NCI-H187 (cell line): ENCODE measurements at places on chromosomes 4 and X.

- DNase-seq, result no peak
Measured at GRCh38 chrX:11381464-11381863, 88.3 kb downstream of the AMELX start.

DNA sequence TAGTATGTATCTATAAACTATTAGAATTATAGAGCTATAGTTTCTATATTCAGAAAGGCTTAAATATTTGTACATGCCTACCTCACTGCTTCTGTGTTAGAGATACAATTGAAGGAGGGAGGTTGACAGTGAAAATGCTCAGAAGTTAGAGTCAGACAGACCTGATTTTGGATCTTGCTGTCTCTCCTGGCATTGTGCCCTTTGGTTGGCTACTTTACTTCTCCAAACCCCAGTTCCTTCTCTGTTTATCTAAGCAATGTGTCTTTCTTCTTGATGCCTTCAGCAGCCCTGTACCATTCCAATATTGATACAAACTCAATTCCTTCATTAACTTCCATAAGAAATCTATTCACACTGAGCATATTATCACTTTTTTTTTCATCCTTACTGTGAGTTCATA is 28.7 kb downstream of the CCNG2 start:
- no peak for DNase-seq

GRCh38 chr4:100147198-100147597 is 43.1 kb downstream of the DDIT4L start:
- no peak for DNase-seq

DNA sequence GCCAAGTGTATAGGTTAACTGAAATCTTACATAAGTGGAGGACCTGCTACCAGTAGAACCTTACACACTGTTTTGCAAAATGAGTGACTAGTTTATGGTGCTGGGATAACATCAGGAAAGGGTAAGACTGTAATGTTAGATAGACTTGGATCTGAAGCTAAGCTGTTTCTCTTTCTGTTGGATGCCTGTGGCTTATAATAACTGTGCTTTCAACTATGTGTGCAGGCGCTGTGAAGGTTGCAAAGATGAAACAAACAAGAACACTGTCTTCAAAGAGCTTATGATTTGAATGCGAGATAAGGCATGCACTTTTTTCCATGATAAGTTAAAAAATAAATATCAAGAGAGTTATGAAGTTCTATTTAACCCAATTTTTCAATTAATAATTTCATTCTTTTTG is 34.5 kb upstream of the LCORL start:
- DNase-seq, result no peak

DNA sequence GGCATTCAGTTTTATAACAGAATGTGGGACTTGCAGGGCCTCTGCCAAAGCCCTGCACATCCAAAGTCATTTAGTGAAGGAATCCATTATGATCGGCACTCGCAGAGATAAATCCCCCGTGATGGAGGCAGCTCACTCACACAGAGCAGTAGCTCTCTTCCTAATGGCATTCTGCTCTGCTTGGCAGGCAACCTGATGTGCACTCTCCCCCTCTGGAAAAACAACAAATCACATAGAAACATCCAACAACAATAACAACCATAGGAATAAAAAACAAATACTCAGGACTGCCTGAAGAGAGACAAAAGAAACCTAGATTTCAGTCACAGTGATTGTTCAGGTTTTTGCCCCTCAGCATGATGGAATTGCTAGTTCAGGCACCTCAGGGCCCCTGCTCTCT is 59.7 kb downstream of the NAA11 start:
- DNase-seq, result no peak
